Hematopoietic multipotent progenitor cell treated with erythropoietin and hydrocortisone succinate and interleukin-3 and kit ligand, for 4 days (in vitro differentiated cells): ENCODE measurements at places on chromosomes 13 and 19.

DNA sequence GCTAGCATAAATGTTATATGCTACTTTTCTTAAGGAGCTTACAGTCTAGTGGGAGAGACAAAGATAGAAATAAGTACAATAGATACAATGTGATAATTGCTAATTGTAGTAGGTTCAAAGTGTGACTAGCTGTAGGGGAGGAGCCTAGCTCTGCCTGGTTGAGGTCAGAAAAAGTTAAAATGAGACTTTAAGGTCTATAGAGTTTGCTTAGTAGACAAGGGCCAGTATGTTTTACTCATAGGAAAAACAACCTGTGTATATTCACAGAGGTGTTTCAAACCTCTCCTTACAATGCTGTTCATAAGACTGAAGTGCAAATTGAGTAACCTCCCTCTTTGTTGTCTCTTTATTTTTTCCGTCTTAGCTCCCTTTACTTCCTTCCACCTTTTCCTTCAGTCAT is 56.1 kb downstream of the PDS5B start:
- DNase-seq = no peak

DNA sequence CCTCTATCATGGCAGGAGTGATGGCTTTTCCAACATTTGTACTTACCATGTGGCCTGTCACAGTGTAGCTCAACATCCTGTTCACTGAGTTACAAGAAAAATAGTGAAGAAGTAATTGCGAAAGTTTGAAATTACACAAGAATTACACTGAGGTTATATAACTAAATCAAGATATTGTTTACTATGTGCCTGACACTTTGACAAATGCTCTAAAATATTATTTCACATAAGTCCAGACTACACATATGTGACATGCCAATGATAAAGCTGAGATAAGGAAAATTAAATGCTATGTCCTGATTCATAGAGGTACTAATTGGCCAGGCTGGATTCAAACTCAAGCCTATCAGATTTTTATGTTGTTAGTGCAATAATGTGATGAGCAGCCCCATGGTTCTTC is 451.7 kb downstream of the PCDH9 start:
- peak; percentile 23 for DNase-seq

- no peak for DNase-seq
Measured at GRCh38 chr19:32427536-32427935, 22.0 kb downstream of the DPY19L3 start.

DNA sequence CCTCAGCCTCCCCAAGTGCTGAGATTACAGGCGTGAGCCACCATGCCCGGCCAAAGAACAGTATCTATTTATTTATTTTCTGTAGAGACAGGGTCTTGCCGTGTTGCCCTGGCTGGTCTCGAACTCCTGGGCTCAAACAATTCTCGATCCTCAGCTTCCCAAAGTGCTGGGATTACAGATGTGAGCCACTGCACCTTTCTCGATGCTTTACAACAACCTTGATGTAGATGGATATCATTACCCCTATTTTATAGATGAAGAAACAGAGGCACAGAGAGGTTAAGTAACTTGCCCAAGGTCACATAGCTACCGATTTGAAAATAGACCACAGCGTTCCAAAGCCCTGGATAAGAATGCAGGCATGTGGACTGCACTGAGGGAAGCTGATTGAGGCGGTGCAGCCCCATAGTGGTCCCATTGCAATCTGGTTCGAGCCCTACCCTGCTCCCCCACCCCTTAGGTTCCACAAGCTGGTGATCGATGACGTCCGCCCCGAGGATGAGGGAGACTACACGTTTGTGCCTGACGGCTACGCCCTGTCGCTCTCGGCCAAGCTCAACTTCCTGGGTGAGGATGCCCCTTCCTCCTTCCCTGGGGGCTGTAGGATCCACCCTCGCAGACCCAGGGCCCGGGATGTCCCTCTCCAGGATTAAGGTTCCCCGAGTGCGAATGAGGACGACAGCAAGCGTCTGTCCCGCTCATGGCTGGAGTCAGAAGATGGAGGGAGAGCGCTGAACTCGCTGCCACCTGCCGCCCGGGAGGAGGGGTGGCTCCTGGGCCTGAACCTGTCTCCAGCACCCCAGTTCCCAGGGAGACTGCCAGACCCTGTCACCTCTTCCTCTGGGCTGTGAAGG is 17.9 kb downstream of the MYBPC2 start:
- no peak for DNase-seq

DNA sequence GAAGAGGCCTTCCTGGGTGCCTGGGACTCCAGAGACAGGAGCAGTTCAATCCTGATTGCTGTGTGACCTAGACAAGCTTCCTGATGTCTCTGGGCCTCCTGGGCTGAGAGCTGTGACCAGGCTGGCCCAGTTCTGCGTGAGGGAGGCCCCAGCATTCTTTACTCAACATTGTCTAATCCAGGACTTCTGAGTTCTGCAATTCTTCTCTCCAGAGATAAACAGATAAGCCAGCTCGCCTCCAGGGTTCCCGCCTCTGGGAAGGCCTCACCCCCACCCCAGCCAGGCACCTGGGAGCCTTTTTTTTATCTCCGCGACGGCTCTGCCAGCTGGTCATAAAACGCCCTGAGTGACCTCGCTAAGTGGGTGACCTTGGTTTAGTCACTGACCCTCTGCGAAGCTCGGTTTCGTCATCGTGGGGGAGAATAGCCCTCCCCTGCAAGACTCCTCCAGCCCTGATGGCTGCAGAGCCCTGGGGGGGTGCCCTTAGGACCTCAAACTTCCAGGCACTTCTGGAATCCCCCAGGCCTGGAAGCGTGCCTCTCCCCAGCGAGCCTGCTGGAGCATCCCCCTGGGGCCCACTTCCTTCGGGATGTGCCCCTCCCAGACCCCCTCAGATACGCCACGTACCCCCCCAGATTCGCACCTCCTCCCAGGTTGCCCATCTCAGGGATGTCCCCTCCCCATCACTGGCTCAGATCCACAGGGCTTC is 1.9 kb downstream of the SULT2B1 start:
- no peak for DNase-seq

GRCh38 chr13:93655154-93655553 is 428.5 kb downstream of the GPC6 start:
- no peak for DNase-seq

GRCh38 chr13:34408640-34409039 is 533.4 kb upstream of the NBEA start:
- no peak for DNase-seq

DNA sequence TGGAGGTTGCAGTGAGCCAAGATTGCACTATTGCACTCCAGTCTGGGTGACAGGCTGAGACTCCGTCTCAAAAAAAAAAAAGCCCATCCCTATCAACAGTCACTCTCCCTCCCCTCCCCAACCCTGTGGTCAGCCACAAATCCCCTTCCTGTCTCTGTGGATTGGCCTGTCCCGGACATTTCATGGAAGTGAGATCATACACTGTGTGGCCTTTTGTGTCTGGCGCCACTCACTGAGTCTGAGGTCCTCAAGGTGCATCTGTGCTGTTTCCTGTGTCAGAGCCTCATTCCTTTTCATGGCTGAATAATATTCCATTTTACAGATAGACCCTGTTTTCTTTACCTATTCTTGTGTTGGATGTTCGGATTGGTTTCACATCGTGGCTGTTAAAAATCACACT is 149.5 kb downstream of the PTPRS start:
- peak; percentile 15 for DNase-seq

GRCh38 chr19:2582984-2583956 is 107.3 kb downstream of the GADD45B start:
- no peak for DNase-seq

DNA sequence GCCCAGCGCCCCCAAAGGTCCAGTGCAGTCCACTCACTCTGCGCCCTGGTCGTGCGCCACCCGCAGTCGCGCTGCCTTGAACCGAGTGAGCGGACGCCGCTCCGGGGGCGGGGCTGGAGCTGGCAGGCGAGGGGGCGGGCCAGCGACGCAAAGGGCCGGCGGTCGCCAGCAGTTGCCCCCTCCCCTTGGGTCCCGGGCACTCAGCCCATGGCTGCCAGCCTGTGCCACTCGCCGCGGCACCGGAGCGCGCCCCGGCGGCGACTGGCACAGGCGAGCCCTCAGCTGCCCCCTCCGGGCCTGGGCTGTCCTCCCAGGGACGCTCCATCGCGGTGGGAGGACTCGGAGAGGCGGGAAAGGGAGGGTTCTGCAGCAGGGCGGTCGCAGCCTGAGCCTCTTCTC is at the start of gene S1PR5:
S1PR5 (minus strand) TSS at position 87 of the 399 bp plus-strand sequence. CDS start 2,436 bp downstream, outside the sequence.
- DNase-seq = no peak

GRCh38 chr19:15897026-15897737 is 692 bp downstream of the CYP4F2 start:
- no peak for DNase-seq

DNA sequence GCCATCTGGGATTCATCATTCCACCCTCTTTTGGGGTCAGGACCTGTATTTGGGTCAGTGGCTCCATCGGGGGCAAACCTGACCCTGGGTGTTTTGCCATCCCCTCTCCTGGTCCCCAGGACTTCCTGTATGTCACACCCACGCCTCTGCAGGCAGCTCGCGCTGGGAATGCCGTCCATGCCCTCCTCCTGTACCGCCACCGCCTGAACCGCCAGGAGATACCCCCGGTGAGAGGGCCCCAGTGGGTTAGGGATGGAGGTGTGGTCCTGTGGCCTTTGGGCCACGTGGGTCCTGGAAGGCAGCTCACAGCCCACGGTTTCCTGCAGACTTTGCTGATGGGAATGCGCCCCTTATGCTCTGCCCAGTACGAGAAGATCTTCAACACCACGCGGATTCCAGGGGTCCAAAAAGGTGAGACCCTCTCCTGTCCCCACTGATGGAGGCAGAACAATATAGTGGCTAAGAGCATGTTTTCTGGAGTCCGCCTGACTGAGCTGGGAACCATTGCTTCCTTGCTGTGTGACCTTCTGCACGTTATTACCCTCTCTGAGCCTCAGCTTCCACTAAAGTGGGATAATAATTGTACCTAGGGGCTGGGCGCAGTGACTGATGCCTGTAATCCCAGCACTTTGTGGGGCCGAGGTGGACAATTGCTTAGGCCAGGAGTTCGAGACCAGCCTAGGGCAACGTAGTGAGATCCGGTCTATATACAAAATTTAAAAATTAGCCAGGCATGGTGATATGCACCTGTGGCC is 14.1 kb downstream of the CPT1C start:
- DNase-seq = no peak

GRCh38 chr19:12194827-12195731 is 32.2 kb downstream of the ZNF136 start:
- DNase-seq = peak; percentile 74
